Colonic mucosa (tissue), 4 donors: ENCODE measurements at places on chromosomes 16 and 17. TPM values are rescaled to one million over a fixed set of nuclear protein-coding genes. Genes with fewer than 3 reads are reported as not detected.

GRCh38 chr16:84834403-84834772 lies 14.6 kb downstream of the CRISPLD2 start:
- DNase-seq = no peak
- no peaks in the 10 kb centered on the region for H3K4me1 ChIP-seq
- no peak overlapping the region for H3K4me3 ChIP-seq
- H3K36me3 ChIP-seq = no peaks in the 10 kb centered on the region
- H3K27me3 ChIP-seq = no peaks in the 10 kb centered on the region

GRCh38 chr16:68383858-68384257 lies 64.5 kb downstream of the SMPD3 start:
- no peak overlapping the region for H3K4me3 ChIP-seq
- H3K27ac ChIP-seq = no peak overlapping the region
- H3K36me3 ChIP-seq = no peaks in the 10 kb centered on the region
- H3K27me3 ChIP-seq = no peaks in the 10 kb centered on the region
- no peak for DNase-seq
- H3K4me1 ChIP-seq = peaks cover 13% of the 10 kb centered on the region

GRCh38 chr17:73011016-73011486 lies 81.4 kb downstream of the SLC39A11 start:
- DNase-seq = no peak
- H3K4me3 ChIP-seq = no peak overlapping the region
- H3K4me1 ChIP-seq = no peaks in the 10 kb centered on the region
- H3K27me3 ChIP-seq = no peaks in the 10 kb centered on the region

CES3 gene
- total RNA-seq = 169 TPM

OTOP3 gene
- total RNA-seq = not detected

HEXIM1 gene
- 37.0 TPM for total RNA-seq

ADAMTS18 gene
- total RNA-seq = 0.29 TPM

DNA sequence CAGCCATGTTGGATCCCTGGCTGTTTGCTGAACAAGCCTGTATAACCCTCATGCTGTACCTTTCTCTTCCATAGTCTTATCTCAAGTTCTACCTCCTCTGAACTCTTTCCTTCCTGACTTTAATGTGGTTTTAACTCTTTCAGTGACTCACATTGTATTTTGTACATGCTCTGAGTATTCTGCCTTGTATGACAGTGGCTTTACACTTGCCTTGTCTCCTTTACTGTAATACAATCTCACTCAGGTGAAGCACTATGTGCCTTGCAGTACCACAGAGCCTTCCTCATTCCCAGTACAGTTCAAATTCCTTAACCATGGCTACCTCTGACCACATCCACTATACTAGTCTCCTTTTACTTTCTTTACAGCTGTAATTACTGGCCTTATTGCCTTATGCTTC lies 14.1 kb downstream of the PSMD11 start:
- H3K27me3 ChIP-seq = no peaks in the 10 kb centered on the region
- no peak for DNase-seq
- H3K4me1 ChIP-seq = no peaks in the 10 kb centered on the region
- H3K27ac ChIP-seq = no peak overlapping the region
- H3K36me3 ChIP-seq = peaks cover 22% of the 10 kb centered on the region
- no peak overlapping the region for H3K4me3 ChIP-seq

STXBP4 gene
- total RNA-seq = 6.6 TPM

ASIC2 gene
- total RNA-seq = 0.48 TPM

DNA sequence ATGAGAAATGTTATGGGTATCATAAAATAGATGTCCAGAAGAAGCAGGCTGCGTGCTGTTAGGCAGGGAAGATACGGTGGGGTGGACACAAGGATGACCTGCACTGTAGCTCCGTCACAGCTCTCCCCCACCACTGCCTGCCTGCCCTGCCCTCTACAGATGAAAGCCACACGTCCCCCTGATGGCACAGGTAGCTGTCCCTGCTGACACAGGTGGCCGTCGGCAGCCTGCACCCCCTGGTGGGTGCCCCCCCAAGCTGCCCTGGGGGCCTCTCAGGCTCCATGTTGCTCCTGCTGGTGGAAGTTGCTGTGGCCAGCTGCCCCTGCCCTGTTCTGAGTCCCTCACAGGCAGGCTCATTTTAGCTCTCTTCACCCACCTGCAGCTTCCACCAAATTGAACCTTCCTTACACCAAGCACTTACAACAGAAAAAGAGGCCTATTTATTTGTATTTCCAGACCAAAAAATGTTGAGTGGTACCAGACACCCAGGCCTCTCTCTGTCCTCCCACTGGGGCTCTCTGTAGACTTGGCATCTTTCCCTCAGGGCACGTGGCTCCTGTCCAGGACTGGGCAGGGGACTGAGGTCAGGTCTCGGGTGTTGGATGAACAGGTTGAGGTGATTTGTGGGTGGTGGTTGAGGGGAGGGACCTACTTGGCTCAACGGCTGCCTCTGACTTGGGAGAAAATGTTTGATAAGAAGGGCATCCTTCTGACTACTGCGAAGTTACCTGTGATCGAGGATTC lies 50.1 kb upstream of the CACNG5 start:
- no peaks in the 10 kb centered on the region for H3K4me1 ChIP-seq
- peaks cover 5% of the 10 kb centered on the region for H3K36me3 ChIP-seq
- no peak for DNase-seq
- H3K4me3 ChIP-seq = no peak overlapping the region

RRAD gene
- total RNA-seq = 1.4 TPM

GRCh38 chr17:68288804-68289203 lies 2.1 kb downstream of the SLC16A6 start:
- H3K27ac ChIP-seq = no peak overlapping the region
- H3K4me1 ChIP-seq = peaks cover 8% of the 10 kb centered on the region
- DNase-seq = no peak
- H3K36me3 ChIP-seq = no peaks in the 10 kb centered on the region
- peaks cover 33% of the 10 kb centered on the region for H3K27me3 ChIP-seq

- H3K27ac ChIP-seq = no peak overlapping the region
- H3K4me3 ChIP-seq = no peak overlapping the region
- no peaks in the 10 kb centered on the region for H3K36me3 ChIP-seq
- no peak for DNase-seq
- H3K27me3 ChIP-seq = no peaks in the 10 kb centered on the region
- no peaks in the 10 kb centered on the region for H3K4me1 ChIP-seq
Observed at GRCh38 chr16:77711179-77711578, 11.1 kb upstream of the NUDT7 start.

KRTAP1-1 gene
- total RNA-seq = not detected

GRCh38 chr17:57890857-57891232 lies 41.0 kb upstream of the MRPS23 start:
- peak overlapping the region; percentile 30 for H3K27ac ChIP-seq
- no peak for DNase-seq
- H3K27me3 ChIP-seq = no peaks in the 10 kb centered on the region
- H3K4me1 ChIP-seq = peaks cover 4% of the 10 kb centered on the region
- H3K36me3 ChIP-seq = no peaks in the 10 kb centered on the region

GRCh38 chr16:79379095-79379494 lies 221.4 kb downstream of the MAF start:
- no peaks in the 10 kb centered on the region for H3K4me1 ChIP-seq
- H3K27me3 ChIP-seq = no peaks in the 10 kb centered on the region

DNA sequence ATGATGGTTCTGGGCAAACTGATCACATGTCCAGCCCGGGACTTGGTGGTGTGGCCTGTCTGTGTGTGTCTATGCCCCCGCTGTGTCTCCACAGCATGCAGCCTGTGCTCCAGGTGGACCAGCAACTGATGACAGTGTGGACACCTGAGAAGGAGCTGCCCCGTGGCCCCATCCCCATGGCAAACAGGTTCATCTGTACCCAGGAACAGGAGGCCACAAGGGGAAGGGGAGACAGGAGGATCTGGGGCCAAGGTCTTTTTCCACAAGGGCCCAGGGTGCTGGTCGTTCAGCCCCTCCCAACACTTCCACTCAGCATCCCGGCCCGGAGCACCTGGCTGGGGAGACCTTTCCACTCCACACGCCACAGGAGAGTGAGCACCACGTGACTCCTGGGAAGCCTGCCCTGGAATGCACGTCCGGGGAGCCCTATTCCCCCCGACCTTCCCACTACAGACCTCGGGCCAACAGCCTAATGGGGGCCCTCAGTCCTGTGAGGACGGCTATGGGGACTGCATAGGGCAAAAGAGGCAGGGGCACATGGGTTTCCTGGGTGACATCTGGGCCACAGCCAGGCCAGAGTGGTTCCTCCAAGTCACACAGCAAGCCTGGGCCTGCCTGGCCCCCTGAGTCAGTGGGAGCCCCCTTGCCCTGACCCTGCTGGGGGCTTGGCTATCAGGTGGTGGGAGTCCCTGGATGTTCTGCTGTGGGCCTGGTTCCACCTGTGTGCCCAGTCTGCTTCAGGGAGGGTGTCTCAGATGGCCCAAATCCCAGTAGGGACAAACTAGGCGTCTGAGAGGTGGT lies 20.8 kb upstream of the NXPH3 start:
- no peak overlapping the region for H3K27ac ChIP-seq
- H3K4me3 ChIP-seq = no peak overlapping the region
- H3K27me3 ChIP-seq = no peaks in the 10 kb centered on the region
- DNase-seq = no peak
- no peaks in the 10 kb centered on the region for H3K36me3 ChIP-seq

DNA sequence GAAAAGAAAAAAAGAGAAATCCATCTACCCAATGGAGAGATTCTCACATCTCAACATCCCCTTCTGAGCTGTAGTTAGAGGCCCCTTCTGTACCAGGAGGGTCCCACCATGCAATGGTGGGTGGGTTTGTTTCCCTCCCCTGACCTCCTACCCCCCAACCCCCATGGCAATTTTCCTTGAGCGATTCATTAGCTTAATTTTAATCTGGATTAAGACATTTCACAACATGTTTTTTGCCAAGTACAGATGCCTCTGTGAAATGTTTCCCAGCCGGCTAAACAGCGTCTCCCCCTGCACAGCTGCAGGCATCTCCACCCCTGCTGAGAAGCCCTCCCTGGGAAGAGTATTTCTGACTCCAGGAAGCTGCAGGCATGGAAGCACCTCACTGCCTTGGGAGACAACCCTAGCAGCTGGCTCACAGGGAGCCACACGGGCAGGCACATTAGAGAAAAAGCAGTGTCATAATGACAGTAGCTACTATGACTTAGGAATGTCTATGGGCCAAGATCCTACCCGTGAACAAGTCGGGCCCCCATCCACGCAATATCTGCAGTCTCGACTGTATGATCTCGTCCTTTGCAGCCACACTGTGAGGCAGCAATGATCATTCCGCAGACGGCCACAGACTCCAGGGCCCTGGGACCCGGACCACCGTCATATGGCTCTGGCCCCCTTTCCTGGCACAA lies 117.3 kb downstream of the ADCY9 start:
- H3K4me3 ChIP-seq = no peak overlapping the region
- no peaks in the 10 kb centered on the region for H3K36me3 ChIP-seq
- H3K27ac ChIP-seq = peak overlapping the region; percentile 16
- no peak for DNase-seq

- no peak for DNase-seq
- no peaks in the 10 kb centered on the region for H3K36me3 ChIP-seq
- no peaks in the 10 kb centered on the region for H3K4me1 ChIP-seq
- no peak overlapping the region for H3K27ac ChIP-seq
- no peak overlapping the region for H3K4me3 ChIP-seq
Observed at GRCh38 chr17:5820721-5821456, 236.6 kb upstream of the NLRP1 start.

MYH8 gene
- not detected for total RNA-seq

PRDM7 gene
- not detected for total RNA-seq

DNA sequence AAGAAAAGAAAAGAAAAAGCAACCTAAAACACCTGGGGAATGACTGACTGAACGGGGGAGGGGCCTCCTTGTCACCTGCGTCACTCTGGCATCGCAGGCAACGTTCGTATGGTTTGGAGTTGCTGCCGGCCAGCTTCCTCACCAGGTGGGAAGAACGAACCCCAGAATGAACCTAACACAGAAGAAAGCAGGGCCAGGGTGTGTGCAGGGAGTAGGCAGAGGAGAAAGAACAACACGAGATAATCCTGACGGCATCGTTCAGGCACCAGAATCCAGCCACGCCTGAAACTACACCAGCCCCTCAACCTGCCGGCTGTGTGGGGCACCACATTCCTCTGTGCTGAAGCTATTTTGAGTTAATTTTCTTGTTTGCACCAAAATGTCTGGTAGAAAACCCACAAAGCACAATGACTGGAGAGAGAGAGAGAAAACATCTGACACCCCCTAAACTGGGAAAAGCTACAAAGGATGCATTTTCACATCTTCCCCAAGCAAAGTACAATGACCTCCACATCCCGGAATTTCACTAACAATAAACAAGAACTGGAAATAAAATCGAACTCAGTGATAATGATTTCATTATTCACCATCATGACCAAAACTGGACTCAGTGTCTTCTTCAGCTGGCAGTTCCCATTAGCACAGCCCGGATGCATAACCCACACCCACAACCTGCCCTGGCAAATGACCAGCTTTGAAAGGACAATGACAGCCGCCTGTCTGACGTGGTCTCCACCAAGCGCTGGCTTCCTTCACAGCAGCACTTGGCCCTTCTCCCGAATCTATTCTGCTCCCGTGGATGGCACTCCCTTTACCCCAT lies 23.6 kb downstream of the RAB40B start:
- H3K4me3 ChIP-seq = no peak overlapping the region
- no peaks in the 10 kb centered on the region for H3K27me3 ChIP-seq
- H3K4me1 ChIP-seq = no peaks in the 10 kb centered on the region
- H3K36me3 ChIP-seq = no peaks in the 10 kb centered on the region
- H3K27ac ChIP-seq = no peak overlapping the region
- DNase-seq = peak; percentile 52

DNA sequence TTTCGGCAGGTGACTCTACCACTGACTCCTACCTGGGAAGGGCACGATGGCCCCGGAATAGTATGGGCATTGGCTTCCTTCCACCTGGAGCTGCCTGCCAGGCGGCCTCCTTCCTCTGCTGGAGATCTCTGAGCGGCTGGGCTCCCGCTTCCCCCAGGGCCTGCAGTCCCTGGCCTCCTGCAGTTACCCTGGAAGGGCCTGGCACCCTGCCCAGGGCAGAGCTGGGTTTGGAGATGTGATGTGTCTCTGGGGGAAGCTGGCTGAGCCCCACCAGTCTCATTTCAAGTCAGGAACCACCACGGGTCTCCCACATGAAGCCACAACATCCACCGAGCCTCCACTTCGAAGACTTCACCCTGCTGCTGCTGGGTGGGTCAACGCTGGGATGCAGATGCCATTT lies 97.9 kb downstream of the IRF8 start:
- H3K4me3 ChIP-seq = no peak overlapping the region
- H3K27ac ChIP-seq = no peak overlapping the region
- no peak for DNase-seq
- no peaks in the 10 kb centered on the region for H3K27me3 ChIP-seq
- no peaks in the 10 kb centered on the region for H3K36me3 ChIP-seq

GRCh38 chr17:1563786-1564613 lies 1.4 kb upstream of the PITPNA start:
- no peak overlapping the region for H3K4me3 ChIP-seq
- DNase-seq = no peak
- H3K36me3 ChIP-seq = no peaks in the 10 kb centered on the region
- peaks cover 11% of the 10 kb centered on the region for H3K4me1 ChIP-seq
- H3K27me3 ChIP-seq = no peaks in the 10 kb centered on the region

GRCh38 chr17:909642-910323 lies 69.8 kb downstream of the NXN start:
- H3K27me3 ChIP-seq = no peaks in the 10 kb centered on the region
- no peak for DNase-seq
- H3K36me3 ChIP-seq = no peaks in the 10 kb centered on the region
- no peak overlapping the region for H3K27ac ChIP-seq
